ENCODE measurements at places on chromosomes 13 and 19.

- DNase-seq, result no peak
Measured at GRCh38 chr13:108070491-108070890, 144.8 kb downstream of the LIG4 start.

- DNase-seq, result no peak
Measured at GRCh38 chr13:39929583-39929982, 274.1 kb downstream of the COG6 start.

- DNase-seq, result no peak
Measured at GRCh38 chr19:35993923-35994598, 927 bp upstream of the SDHAF1 start.

DNA sequence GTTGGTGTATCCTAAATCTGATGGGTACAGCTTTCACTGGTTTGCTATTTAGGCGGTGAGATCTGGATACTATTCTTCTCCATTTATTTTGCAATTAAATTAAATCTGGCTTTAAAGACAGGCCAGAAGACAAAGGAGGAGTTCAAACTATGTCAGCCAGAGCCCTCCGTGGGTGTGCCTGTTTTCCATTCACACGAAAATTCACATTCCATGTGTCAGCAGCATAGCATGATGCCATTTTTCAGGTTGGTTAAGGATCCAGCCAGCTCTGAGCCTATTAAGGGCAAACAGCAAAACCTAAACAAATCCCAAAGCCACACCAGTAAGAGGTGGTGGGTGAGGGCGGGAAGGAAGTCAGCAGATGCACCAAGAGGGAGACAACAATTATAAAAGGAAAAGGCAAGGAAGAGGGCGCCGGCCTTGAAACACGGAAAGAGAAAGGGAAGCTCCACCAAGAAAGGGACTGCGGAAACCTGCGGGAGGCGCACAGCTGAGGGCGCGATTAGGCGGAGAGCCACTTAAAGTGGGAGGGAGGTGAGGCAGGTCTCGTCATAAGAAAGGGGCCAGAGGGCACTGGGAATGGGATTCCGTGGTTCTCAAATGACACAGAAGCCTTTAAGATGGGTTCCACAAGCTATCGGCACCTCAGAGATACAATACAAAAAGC lies 43.0 kb downstream of the CARS2 start:
- DNase-seq, result no peak

DNA sequence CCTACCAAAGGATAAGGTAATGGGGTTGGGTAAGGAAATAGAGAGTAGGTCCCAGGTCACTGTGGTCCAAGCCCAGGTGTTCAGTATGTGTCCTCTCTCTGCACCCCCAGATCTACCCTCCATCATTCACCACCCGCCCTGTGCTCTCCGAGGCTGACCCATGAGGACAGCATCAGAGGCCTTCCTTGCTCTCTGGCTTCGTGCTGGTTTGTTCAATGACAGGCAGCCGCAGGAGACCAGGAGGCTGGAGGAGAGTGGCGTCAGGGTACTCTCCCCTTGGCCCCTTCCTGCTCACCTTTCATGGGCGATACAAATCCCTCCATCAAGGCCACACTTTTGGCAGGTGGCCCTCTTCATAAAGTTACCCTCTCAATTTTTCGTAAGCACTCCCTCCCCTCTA lies 1.7 kb downstream of the TUBA3C start:
- DNase-seq, result no peak

GRCh38 chr19:38699647-38700349 lies 44.5 kb downstream of the CAPN12 start:
- DNase-seq, result no peak

DNA sequence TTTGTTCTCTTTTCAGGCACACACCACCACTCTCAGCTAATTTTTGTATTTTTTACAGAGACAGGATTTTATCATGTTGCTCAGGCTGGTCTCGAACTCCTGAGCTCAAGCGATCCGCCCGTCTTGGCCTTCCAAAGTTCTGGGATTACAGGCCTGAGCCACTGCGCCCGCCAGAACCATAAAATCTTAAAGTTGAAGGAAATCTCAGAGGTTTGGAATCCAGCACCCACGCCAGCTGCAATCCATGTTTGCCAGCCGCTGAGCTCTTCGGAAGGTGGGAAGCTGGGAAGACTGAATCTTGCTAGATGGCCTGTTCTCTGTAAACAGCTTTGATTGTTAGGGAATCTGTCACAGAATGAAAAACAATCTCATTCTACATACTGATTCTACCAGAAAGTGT lies 38.5 kb downstream of the SPATA13 start:
- no peak for DNase-seq

DNA sequence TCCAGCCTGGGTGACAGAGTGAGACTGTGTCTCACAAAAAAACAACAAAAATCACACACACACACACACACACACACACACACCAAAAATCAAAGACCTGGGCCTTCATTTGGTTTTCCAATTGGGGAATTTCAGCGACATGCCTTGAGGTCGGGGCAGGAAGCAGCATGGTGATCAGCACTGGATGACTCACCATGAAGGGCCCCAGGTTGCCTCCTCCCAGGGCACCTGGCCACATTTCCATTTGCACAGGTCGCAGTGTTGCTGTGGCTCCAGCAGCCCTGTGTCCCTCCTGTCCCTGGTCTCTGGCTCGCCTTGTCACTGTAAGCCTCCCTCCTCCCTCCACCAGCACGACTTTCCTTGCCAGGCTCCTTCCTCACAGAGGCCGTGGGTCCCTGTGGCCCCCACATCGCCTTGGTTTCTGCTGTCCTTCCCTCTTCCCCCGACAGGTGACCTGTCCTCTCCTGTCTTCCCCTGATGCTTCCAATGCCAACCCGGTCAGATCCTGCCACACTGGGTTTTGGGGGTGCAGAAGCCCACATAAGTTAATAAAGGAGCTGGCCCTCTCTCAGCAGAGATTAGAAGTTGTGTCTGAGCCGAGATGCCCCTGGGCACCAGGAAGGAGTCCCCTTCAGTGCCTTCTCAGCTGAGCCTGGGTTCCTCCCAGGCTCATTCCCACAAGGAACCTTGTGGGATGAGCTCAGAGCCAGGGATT lies 66.7 kb downstream of the GPR12 start:
- DNase-seq, result no peak

DNA sequence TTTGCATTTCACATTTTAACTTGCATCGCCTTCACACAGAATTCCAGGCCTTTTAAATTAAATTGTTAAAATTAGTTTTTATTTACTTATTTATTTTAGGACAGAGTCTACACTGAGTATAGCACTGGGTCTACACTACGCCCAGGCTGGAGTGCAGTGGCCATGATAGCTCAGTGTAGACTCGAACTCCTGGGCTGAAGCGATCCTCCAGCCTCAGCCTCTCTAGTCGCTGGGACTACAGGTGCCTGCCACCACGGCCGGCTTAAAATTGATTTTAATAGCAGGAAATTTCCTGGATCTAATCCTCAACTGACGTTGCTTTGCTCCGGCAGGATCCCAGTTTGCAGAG lies 301 bp upstream of the ZNF610 start:
- DNase-seq, result no peak

DNA sequence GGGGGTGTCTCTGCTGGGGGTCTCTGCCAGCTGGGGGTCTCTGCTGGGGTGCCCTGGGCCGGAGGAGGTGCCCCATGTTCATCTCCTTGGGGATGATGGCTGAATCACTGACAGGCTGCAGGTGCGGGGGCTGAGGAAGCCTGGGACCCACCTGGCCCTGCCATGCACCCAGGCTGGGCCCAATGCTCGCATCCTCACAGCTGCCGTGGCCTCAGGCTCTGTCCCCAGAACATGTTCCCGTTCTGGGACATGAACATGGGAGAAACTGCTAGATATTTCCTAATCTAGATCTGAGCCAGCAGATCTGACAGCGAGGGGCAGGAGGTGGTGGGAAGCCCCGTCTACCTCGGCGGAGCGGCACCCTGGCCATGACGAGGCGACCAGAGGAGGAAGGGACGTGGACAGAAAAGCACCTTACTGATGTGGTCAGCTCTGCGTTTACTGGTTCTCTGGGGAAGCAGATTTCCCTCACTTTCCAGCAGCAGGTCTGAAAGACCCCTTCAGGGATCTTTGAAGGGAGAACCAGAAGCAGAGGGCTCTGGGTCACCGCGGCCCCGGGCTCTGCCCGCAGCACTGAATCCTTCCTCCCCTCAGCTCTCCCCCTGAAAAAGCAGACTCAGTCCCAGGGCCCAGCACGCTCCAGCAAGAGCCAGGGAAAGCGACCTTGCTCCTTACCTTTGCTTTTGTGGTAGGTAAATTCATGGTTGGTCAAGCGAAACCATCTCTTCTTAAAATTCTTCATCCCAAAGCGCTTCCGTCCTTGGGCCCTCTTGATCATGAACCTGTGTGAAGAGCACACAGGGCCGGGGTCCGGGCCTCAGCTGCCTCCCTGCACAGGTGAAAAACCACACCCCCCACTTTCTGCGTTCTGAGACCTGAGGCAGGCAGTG lies 26.5 kb upstream of the C13orf46 start:
- no peak for DNase-seq

GRCh38 chr19:33306853-33307792 lies 4.8 kb upstream of the CEBPA start:
- DNase-seq, result no peak

DNA sequence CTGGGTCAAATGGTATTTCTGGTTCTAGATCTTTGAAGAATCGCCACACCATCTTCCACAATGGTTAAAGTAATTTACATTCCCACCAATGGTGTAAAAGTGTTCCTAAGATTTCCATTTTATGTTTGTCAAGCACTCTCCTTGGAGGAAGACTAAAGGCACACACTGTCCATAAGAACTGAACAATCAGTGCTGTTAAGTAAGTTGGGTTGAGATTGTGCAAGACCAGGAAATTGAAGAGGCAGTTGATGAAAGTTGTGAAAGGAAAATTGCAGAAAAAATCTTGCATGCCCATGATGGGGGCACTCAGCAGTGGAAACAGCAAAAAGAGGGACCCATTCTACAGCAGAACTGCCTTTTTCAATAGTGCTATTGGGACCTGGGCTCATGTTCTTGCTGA lies 323.6 kb downstream of the DLEU7 start:
- DNase-seq, result no peak

DNA sequence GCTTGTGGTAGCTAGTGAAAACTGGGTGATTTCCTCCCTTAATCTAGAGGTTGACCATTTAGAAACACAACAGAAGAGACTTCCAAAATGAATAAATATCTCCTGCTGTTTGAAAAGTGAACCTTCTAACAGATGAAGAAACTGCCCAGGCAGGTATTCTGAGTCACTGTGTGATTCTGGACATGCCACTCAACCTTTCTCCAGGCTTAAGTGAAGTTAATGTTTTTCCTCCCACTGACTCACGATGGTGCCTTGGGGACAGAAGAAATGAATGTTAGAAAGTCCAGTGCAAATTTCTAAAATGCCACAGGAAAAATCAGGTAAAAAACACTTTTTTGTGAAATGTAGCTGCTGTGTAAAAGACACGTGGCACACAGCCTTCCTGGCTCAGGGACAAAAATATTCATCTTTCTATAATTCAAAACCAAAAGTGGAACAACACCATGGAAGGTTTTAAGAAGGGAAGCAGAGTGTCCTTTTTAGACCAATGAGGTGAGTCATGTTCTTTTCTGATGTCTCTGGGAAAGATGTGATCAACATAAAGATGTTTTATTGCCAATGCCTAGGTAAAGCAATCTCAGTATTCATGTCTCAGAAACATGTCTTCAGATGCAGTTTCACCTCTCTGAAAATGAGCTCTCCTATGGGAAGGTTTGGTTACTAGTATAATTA lies 9.1 kb downstream of the UBE2L5 start:
- DNase-seq, result no peak

GRCh38 chr19:7328647-7329046 lies 20.1 kb upstream of the ARHGEF18 start:
- no peak for DNase-seq

GRCh38 chr19:30116984-30117555 lies 175.0 kb downstream of the URI1 start:
- no peak for DNase-seq

DNA sequence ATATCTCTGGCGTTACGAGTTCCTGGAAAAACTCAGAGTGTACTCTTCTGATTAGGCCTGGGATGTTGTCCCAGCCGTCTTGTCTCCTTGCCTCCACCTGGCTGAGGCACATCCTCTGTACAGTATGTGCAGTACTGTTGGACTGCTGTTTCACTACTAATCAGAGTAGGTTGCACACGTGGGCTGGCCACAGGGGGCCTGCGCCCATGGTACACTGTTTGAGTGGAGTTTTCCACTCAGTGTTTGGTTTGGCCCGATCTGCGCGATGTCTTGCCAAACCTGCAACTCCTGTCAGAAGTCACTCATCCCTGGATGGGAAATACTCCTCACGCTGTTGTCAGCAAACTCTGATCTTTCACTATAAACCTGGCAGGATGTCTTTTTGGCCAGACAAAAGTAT lies 189.6 kb upstream of the CSNK1A1L start:
- DNase-seq, result no peak

- DNase-seq, result no peak
Measured at GRCh38 chr13:35836446-35836845, 294.7 kb downstream of the DCLK1 start.

- no peak for DNase-seq
Measured at GRCh38 chr13:70375718-70376117, 267.5 kb upstream of the KLHL1 start.

DNA sequence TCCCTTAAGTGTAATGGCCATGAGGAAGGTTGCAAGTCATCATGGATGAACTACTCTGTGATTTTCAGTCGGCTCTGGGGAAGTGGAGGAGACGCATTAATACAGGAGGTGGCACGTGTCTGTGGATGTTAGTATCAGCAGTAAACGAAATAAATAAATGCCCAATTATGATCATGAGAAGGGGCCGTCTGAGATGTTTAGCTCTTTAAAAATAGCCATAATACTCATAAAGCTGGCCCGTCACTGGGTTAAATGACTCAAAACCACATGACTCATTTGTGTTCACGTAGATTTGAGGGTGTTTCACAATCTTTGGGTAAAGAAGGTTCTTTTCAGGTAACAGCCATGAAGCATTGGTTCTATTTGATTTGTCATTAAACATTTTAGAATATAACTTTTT lies 620.6 kb downstream of the GPC6 start:
- no peak for DNase-seq

DNA sequence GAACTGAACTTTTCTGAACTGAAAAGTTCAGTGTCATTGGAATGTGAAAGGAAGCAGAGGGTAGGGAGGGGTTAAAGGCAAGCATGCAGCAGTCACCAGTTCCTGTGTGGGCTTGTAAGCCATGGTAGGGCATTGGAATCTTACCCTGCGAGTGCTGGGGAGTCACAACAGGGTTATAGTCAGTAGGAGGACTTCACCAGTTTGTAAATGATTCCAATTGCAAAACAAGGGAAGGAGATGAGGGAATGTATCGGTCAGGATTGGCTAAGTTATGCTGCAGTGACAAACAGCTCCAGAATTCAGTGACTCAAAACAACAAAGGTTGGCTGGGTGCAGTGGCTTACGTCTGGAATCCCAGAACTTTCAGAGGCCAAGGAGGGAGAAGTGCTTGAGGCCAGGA lies 12.8 kb downstream of the LYPD3 start:
- DNase-seq, result no peak

- DNase-seq, result no peak
Measured at GRCh38 chr19:38640368-38640767, 7.1 kb upstream of the ACTN4 start.

Data from stimulated activated CD4-positive, alpha-beta T cell treated with anti-CD3 and anti-CD28 coated beads, Interleukin-4, amount 100 ng/mL, for 4 hours (primary cell).